ENCODE measurements at places on chromosomes 1 and 21.

DNA sequence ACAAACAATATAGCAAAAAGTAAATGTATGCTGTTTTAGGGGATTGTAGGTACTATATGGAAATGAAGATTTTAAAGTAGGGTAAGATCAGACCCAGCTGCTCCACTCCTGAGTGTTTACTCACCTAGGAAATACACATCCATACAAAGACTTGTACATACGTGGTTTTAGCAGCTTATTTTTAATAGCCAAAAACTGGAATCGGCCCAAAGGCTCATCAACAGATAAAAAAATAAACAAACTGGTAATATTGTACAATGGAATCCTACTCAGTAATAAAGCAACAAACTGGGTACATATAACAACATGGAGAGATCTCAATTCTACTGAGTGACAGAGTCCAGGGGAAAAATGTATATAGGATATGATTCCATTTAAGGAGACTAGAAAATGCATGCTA, 179.2 kb upstream of the TMEM51 start:
- no peak for DNase-seq

DNA sequence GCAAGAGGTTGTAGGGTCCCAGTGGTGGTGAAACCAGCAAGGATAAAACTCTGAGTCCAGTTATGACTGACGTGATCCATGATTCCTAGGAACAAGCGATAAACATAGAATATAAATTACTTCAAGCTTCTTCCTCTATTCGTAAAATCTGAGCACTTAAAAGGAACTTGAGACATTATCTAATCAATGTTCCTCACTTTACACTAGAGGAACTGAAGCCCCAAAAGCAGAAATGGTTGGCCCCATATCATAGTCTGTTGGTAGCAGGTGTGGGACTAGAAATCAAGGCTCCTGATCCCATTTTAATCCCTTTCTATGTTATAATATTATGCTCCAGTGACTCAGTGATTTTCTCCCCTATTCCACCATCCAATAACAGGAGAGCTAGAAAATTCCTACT, 21.9 kb upstream of the MNDA start:
- no peak for DNase-seq

DNA sequence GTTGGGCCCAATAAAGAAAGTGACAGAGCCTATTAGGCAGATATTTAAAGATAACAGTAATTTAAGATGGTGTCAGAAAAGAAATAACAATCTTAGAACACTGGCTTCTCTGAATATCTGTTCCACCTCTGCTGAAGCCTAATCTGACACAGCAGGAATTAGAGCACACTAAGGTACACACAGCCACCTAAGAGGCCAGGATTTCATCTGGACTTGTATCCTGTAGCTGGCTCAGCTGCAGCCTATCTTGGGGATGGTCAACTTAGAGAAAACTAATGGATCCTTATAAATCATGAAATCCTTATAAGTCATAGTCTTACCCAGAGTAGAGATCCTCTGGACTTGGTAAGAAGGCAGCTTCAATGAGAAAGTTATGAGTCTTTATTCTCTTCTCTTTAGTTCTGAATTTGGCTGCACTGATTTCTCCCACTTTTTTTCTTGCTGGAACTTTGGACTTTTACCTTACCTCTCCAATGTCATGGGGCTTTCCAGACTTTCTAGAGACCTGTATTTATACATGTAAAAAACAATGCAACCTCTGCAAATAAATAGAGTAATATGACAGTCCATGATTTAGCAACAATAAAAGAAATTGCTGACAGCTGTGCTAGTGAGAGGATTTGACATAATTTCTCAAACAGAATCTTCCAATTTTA, at the start of gene GBP7:
Gene GBP7, minus strand, starts transcription at position 403 of the 656 bp plus-strand sequence. CDS start 4,068 bp downstream, outside the sequence.
- DNase-seq, result no peak

DNA sequence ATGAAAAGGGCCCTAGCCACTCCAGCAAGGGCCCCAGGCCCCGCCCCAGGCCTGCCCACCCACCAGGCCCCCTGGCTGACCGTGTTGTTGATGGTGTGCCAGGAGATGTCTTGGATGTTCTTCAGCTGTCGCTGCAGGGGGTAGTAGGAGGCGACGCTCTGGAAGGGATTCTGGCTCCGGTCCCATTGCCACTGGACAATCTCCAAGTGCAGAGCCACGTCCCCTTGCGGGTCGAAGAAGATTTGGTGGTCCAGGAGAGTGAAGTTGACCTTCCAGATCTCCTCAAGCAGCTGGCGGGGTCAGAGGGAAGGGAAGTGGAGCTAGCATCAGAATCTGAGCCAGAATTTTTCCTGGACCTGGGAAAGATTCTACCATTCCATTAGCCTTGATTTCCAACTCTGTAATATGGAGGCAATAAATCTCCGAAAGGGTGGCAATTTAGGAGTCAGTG, 10.2 kb downstream of the TAS1R2 start:
- no peak for DNase-seq

DNA sequence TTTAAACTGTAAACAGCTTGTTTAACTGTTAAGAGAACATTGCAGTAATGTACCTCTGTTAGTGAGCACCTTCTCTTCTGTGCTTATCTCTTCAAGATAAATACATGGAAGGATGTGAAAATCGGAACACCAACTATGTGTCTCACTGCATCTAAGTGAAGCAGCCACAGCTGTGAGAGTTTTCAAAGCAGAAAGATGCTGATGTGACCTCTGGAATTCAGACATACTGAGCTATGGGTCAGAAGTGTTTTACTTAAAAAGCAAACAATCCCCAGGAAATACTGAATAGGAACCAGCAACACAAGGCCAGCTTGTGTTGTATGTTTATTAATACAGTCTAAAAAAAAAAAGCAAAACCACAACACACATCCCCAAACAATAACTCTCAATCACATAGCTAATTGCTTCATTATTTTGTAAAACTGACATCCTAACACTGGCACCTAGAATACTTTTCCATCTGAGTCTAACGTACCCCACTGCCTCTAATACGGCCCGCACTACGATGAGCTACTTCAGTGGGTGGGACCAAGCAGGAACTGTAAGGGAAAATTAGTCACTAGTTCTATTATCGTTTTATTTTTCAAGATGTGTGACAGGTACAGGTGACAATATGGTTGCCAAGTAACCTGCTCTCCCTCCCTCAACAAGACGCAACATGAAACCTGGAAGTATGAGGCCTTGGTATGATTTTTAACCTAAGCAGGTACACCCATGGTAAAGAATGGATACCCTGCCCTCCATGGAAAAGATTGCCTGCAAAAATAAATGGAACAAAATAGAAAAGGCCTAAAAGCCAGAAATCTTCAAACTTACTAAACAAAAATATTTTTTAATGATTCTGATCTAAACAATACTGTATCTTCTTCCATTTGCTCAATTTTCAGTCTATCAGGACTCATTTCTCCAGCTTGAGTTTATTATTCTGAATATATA, 13.9 kb downstream of the ERRFI1 start:
- DNase-seq, result no peak

GRCh38 chr1:26839339-26839722, 12.8 kb downstream of the ZDHHC18 start:
- no peak for DNase-seq

DNA sequence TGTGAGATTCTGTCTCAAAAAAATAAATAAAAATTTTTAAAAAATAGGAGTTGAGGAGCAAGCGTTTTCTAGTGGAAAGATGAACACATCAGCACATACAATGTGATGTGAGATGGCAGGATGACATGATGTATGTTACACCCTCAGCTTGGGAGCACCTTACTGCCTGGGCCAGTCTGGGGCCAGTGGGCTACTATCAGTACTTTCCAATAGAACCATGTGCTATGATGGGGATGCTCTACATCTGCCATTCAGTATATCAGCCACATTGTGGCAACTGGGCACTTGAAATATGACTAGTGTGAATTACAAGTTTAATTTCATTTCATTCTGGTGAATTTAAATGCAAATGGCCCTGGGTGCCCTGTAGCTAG, 156.0 kb downstream of the PGBD5 start:
- DNase-seq, result no peak

DNA sequence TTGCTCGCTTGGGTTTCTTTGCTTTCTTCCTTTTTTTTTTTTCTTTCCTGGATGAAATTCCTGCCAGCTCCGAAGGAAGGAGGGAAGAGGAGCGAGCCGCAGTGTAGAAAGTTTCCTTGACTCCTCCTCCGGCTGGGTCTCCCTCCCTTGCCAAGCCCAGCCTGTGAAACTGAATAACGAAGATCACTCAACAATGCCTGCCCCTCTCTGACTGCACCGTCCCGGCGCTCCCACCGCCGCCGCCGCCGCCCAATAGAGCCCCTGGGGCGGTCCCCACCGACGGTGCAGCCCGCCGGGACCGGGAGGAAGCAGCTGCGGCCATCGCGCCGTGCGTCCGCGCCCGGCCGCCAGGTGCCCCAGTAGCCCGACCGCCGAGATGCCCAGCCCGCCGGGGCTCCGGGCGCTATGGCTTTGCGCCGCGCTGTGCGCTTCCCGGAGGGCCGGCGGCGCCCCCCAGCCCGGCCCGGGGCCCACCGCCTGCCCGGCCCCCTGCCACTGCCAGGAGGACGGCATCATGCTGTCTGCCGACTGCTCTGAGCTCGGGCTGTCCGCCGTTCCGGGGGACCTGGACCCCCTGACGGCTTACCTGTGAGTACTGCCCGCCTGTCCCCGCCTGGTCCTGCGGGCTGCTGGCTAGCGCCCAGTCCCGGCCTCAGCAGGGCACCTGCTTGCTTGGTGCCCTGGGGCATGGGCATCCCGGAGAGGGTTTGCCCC, at the start of gene LGR6:
Gene LGR6, plus strand, starts transcription at position 186 of the 714 bp plus-strand sequence. Its CDS starts 191 bp downstream, at position 377.
- DNase-seq, result no peak

DNA sequence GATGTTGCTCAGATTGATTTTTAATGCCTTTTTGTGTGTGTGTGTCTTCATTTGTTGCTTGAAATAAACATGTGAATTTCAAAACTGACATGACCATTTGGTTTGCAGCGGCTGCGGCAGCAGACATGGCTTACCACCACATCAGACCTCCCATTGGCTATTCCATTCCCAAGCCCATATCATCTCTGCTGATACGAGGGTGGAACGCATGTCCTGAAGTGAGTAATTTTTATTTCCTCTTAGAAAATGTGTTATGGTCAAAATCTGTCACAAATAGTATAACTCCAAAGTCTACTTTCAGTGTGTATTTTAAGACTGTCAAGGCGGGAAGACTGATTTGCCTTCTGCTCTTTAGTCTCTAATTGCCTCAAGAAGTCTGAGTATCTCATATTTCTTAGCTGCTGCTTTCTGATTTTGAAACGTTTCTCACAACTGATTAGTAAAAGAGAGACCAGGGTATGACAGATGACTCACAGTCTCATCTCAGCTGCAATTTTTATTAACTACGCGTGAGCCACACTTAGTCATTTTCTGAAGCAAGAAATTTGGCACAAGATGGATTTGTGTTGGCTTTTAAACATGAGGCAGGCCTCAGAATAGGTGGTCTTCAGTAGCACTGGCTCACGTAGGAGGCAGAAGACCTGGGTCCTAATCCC, 49.0 kb downstream of the LRRC53 start:
- DNase-seq, result no peak

- no peak for DNase-seq
Measured at GRCh38 chr1:113949007-113949406, 19.9 kb downstream of the HIPK1 start.

DNA sequence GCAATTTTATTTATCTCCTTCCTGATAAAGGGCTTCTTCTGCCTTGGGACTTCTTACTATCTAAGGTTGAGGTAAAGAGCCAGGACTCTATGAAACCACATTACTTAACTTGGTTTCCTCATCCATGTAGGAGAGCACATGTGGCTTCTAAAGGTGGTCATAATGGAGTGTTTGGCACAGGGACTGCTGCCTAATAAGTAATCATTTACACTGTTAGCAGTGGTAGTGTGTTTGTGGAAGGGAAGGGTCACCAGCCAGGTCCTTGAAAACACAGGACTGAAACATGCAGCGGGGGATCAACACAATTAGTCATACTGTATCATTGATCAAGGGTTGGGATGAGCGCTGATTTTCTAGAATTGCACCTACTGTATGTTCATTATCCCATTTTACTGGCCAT, 59.6 kb downstream of the UCK2 start:
- DNase-seq, result no peak

DNA sequence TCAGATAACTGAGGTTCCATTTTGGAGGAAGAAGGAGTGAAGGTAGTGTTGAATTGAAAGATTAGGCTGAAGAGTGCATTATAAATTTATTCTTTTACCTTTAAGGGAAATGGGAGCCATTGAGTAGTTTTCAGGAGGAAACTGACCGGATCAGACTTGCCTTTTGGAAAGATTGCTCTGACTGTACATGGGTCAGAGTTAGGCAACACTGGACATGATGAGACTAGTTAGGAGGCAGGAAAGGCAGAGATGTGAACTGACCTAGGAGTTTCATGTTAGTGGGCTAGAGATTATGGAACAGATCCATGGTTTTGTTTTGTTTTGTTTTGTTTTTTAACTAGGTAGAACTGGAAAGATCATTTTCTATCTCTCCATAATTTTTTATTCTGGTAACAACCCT, 78.2 kb downstream of the SNX7 start:
- no peak for DNase-seq

- DNase-seq, result no peak
Measured at GRCh38 chr1:94322696-94323095, 85.3 kb upstream of the ARHGAP29 start.

GRCh38 chr1:201537028-201537427, 1.9 kb upstream of the NAV1 start:
- no peak for DNase-seq

- DNase-seq, result no peak
Measured at GRCh38 chr1:162161916-162162550, 92.5 kb downstream of the NOS1AP start.

GRCh38 chr1:200238311-200238710, 171.5 kb downstream of the ZNF281 start:
- DNase-seq, result no peak

- no peak for DNase-seq
Measured at GRCh38 chr1:203186446-203187303, at the start of gene CHI3L1. Gene CHI3L1 (minus strand): TSS chr1:203186704. CDS start chr1:203186623, 81 bp downstream.

DNA sequence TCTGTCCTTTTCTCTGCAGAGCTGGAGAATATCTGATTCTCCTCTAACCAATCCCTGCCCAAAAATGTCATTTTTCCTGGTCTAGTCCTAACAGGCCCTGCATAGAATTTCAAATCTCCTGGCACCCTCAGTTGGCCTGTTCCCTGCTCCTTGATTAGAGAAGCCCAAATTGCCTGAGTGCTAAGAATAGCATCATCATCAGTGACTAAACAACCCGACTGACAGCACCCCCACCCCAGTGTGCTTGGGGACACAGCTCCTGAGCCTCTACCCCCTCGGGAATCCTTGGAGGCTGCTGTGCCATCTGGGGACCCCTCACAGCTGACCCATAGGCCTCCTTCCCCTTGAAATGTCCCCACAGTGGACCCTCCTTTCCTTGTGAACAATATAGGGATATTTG, 94.4 kb downstream of the DDX20 start:
- DNase-seq, result no peak

Measured in activated CD4-positive, alpha-beta T cell treated with anti-CD3 and anti-CD28 coated beads, Interleukin-2, amount 50 U/mL, for 48 hours (primary cell).